HL-60 (cell line): ENCODE measurements at places on chromosomes 5 and 9.

DNA sequence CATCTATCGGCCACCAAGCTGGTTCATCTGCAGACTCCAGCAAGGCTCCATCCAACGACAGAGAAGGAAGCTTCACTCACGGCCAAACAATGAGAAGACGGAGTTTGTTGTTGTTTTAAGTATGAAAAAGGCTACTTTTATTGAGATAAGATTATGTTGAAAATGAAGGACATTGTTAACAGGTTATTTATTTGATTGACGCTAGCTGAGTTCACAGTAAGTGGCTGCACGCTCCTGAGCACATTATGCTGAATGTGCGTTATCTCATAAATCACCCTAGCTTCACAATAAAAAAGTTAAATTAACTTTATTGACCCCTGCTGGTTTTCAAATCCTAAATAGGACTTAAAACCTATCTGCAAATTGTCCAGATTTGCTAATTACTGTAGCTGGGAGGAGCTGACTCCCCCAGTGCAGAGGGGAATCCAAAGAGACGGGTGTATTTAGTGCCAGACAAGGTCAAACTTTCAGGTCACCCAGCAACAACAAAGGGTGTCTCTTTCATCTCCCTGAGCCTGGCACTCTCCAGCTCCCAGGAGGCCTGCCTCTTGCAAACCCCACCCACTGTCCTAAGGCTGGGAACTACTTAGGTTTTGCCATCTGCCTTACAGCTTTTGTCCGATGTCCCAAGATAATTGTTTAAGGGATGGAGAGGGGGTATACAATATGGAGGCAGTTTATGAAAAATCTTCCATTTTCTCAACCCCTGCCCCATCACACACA lies 129.2 kb downstream of the ZDHHC21 start:
- no peak for DNase-seq

- DNase-seq: no peak
These were observed 17.3 kb downstream of the LEAP2 start for GRCh38 chr5:132890817-132891216.

- DNase-seq: peak; percentile 68
These were observed 30.3 kb upstream of the STX17 start for GRCh38 chr9:99876190-99876589.

DNA sequence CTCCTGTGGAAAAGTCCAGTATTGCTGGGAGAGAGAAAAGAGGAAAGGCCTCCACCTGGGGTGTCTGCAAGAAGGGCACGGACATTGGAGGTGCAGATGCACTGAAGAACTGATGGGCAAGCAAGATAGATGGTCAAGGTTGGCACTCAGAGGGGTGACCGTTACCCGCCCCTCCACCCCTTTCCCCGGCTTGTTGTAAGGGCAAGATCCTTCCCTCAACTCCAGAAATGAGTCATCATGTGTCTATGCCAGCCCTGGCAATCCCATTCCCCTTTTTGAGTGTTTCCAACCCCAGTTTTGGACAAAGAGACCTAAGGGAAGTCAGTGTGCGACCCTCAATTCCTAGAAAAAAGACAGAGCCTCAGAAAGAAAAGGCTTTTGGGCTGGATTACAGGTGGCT lies 34.9 kb upstream of the ATP6V1G1 start:
- no peak for DNase-seq

DNA sequence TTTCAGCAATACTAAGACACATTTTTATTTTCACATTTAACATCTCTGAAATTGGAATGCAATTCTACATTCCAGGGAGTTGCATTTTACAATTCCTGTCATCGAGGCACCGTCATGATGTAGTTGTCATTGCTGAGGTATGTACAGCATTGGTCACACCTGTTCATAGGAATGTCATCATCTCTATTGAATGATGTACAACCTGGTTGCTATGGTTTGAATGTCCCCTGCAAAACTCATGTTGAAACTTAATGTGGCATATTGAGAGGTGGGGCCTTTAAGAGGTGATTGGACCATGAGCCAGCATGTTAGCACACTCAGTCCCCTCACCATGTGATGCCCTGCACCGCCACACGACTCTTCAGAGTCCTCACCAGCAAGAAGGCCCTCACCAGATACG lies 103.1 kb downstream of the CEMIP2 start:
- DNase-seq: no peak

DNA sequence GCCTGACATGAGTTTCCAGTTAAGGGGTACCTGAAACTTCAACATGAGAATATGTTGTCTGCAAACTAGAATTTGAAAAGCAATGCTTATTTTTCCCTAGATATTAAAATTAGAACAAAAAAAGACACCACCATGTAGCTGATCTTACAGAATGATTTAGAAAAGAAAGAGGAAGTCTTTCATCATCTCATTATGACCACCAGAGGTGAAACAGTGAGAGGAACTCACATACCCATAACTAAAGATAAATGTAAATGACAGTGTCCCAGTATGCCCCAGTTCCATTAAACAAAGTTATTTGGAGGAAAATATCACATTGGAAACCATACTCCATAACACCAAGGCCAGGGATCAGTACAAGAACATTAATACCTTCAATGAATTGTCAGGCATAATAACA lies 6.9 kb downstream of the TAF7 start:
- DNase-seq: no peak

- no peak for DNase-seq
These were observed 102.2 kb upstream of the GNA14 start for GRCh38 chr9:77750284-77750683.

DNA sequence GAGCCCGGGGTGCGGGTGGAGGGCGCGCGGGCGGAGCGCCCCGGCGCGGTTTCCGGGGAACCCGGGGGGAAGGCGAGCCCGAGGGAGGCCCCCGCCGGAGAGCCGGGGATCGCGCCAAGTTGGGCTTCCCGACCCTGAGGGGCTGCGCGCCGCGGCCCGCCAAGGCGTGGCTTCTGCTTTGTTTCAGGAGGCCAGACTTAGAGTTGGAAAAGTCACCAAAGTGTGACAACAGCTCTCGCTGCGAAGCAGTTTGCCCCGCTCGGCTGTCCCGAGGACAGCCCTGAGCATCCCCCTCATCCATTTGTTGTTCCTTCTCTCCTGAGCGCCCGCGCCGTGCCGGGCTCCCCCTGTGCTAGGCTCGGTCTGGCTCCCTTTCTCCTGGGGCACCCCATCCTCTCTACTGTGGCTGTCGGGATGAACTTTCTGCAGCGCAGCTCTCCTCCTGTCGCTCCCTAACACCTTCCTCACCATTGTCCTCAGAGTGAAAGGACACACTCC lies 410 bp downstream of the GLIPR2 start:
- DNase-seq: no peak

DNA sequence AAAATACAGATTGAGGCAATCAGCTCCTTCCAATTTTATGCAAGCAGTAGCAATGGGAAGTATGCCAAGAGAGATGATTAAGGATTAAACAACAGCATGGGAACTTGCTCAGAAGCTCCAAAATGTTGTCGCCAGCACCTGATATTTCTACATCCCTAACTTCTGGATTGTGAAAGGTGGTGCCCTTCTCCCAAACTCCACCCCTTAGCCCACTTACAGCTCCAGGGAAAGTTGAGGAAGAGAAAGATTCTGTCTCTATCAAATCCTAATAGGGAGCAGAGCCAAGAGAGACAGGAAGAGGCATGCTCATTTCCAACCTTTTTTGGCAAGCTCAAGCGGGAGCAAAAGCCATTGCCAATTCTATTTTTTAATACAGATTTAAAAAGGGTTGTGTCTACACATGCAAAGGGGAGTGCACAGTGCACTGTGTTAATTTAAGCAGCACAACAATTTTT lies 92.4 kb upstream of the NR3C1 start:
- peak; percentile 68 for DNase-seq

DNA sequence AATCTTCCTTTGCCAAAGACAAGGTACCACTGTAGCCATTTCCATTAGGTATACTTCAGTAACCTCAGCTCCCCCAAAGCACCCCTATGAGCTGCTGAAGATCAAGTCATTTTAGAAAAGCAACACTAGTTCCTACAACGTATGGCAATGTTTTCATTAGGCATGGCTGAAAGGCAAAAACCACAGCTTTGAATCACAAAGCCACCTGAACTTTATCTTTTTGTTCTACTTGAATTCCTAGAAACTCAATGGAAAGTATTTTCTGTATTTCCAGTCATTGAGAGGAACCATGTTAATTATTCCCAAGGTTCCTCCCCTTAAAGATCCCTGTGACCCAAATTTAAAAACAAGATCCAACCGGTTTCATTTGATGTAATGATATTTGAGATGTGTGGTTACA lies 152.1 kb downstream of the EFNA5 start:
- DNase-seq: no peak

GRCh38 chr9:70392189-70392588 lies 22.3 kb downstream of the KLF9 start:
- no peak for DNase-seq

DNA sequence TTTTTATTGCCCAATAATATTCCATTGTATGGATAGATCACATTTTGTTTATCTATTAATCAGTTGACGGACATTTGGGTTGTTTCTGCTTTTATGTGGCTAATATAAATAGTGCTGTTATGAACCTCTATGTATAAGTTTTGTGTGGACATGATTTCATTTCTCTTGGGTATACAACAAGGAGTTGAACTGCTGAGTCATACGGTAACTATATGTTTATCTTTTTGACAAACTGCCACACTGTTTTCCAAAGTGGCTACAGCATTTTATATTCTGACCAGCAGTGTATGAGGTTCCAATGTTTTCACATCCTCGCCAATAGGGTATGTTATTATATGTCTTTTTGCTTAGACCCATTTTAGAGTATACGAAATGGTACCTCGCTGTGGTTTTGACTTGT lies 264.3 kb downstream of the RFX3 start:
- no peak for DNase-seq

DNA sequence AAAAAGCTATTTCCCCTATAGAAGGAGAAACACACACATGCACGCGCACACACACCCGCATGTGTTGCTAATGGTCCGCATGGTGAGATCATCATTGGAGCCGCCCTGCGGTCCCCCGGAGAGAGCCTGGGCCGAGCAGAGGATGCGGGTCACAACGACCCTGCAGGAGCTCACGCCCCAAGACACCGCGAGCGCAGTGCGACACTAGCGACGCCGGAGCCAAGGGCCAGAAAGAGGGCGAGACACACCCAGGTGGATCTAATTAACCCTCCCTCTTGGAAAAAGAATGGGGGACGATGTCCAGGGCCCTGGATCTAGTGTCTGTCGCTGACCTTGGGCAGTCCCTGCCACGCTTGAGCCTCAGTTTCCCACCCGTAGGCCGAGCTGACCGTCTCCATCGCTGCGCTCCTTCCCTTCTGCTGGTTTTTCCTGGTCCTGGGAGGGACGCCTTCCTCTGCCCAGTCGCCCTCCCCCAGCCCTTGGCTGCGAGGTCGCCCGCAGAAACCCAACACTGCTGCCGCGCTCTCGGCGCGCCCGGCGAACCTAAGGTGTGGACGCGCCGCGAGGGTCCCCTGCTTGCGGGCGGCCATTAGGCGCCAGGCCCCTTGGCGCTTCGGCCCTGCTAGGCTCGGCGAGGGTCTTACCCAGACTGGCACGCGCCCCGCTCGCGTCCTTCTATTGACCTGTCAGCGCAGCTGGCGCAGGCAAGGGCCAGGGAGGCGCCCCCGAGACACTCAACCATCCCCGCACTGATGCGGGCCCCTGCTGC lies 47.5 kb upstream of the RNF20 start:
- DNase-seq: no peak

DNA sequence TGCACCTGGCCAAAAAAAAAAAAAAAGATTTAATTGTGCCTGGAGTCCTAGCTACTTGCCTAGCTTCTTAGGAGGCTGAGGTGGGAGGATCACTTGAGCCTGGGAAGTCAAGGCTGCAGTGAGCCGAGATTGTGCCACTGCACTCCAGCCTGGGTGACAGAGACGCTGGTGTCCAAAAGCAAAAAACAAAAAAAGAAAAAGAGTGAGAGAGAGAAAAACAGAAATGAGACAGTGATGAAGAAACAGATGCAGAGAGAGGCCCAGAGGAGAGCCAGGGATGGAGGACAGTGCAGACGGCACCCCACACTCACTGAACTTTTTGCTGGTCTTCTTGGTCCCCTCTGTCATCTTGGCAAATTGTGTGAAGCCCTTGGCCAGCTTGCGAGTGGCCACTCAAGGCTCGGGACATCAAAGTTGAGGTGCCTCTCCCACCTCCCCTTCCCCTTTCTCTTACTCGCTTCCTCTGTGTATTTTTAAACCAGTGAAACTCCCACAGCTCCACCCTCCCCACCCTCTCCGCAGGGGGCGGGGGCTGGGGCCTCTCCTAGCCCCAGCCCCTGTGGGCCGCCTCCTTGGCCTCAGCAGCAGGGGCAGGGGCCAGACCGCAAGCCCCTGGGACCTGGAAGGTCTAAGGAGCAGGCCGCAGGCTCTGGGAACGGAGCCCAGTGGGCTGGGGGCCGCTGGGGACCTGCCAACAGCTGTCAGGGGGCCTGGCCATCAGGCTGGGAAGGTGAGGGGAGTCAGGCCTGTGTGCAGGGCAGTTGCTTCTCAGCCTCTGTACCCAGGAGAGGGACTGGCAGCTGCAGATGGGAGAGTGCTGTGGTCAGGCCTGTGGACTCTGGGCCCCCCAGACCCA lies at the start of gene SH2D3C:
TSS of gene SH2D3C (minus strand) at position 387 of the 856 bp plus-strand sequence. CDS start at position 348, 39 bp downstream.
- peak; percentile 73 for DNase-seq

DNA sequence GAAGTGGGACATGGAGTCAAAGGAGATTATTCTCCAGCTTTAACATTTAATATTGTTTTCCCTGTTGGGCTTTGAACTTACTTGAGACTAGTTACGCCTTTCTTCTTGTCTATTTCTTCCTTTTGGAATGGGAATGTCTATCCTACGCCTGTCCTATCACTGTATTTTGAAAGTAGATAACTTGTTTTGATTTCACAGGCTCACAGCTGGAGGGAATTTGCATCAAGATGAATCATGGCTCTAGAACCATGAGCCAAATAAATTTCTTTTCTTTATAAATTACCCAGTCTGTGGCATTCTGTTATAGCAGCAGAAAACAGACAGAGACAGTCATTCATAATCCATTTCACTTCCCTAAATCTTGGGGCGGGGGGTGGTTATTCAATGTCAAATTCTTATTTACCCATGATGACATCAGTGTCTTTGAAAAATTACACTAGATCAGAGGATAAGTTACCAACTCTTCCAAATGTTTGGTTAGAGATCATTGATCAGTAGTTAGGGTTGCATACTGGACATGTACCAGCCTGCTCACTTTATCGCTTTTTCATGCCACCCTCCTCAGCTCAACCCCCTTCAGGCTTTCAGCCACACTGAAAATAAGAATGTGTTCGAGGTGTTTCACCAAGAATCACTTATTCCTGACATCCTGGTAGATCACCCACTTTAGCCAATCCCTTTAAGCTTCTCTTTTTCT lies 419.6 kb upstream of the PIK3R1 start:
- DNase-seq: no peak

GRCh38 chr9:35237311-35237710 lies 75.5 kb downstream of the UNC13B start:
- no peak for DNase-seq

- no peak for DNase-seq
These were observed 22.2 kb downstream of the ITGA1 start for GRCh38 chr5:52809884-52810283.

- DNase-seq: no peak
These were observed 39.4 kb downstream of the MRPS27 start for GRCh38 chr5:72280581-72281069.

GRCh38 chr9:109535365-109535764 lies 37.3 kb upstream of the PTPN3 start:
- no peak for DNase-seq

- DNase-seq: no peak
These were observed 211.7 kb downstream of the DENND1A start for GRCh38 chr9:123718188-123718587.

- DNase-seq: peak; percentile 51
These were observed 4.0 kb upstream of the TMEM250 start for GRCh38 chr9:136122425-136123383.
